NCI-H2171 (cell line): ENCODE measurements at places on chromosomes 12 and 14.

- DNase-seq: peak; percentile 88
These were observed 29.8 kb downstream of the ANKRD9 start for GRCh38 chr14:102479777-102480176.

- no peak for DNase-seq
These were observed 3.1 kb upstream of the GLTP start for GRCh38 chr12:109883461-109883860.

DNA sequence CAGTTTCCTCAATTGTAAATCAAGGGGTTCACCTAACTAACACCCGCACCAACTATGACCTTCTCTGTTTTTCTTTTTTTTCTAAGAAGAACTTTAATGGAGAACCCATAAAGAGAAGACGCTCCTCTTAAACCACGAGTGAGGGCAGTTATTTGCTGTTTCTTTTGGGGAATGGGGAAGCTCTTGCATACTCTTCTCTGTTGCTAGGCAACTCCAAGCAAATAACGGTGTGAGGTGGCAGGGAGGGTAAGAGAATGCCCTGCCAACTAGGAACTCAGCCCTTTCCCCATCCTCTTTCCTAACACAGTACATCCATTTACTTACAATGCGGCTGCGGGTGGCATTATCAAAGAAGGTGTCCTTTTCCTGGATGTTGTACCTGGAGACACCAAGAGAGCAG, 114.9 kb downstream of the ANO2 start:
- no peak for DNase-seq

DNA sequence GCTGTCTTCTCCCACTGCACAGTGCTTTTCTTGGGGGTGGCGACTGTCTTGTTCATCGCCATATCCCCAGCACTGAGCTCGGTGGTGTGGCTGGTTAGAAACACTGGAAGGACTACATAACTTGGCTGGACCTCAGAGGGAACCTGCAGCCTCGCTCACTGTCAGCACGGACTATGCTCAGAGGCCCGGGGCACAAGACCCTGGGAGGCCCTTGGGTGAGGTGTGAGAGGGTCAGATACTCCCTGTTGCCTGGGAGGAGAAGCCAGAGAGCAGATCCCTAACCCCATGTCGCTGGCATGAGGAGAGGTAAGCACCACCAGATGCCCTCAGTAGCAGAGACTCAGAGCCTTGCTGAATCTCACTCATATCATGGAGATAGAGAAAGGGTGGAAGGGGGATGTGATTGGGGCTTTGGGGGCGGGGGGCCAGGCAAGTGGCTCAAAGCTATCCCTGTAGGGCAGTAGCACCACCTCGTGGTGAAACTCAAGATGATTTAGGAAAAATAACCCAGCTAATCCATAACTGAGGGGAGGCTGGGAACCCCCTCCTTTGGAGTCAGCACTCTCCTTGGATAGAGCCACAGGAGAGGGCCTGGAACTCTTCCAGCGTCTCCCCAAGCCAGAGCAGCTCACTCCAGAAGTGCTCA, 18.7 kb upstream of the HDAC7 start:
- no peak for DNase-seq

- DNase-seq: no peak
These were observed 9.9 kb upstream of the GOLGA3 start for GRCh38 chr12:132838410-132839080.

- DNase-seq: no peak
These were observed 12.7 kb downstream of the CCDC197 start for GRCh38 chr14:94009767-94010166.

DNA sequence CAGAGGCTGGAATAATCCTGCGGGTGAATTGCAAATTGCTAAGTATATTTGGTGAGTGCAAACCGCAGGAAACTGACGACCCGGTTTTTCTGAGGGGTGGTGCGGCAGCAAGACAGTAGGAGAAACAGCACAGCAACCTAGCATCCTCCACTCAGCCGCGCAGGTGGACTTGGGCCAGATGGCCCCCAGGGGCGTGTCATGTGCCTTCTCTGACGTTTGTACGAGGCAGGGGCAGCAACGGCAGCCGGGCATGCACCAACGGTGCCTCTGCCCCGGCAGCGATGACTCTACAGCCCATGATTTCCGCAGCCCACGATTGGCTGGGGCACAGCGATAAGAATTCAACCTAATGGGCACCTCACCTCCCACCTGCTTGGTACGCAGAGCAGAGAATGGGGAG, 11.1 kb upstream of the CLEC2A start:
- DNase-seq: no peak

- DNase-seq: no peak
These were observed 185.2 kb downstream of the TMTC3 start for GRCh38 chr12:88327276-88327675.

- DNase-seq: no peak
These were observed 21.1 kb downstream of the PLXNC1 start for GRCh38 chr12:94169495-94169894.
